ENCODE measurements at places on chromosomes 6 and 20.
A peak's percentile ranks its signal among the peaks of the same experiment; 100 is the strongest.

GRCh38 chr6:164106345-164106769 lies 691.8 kb downstream of the QKI start:
- DNase-seq: no peak

DNA sequence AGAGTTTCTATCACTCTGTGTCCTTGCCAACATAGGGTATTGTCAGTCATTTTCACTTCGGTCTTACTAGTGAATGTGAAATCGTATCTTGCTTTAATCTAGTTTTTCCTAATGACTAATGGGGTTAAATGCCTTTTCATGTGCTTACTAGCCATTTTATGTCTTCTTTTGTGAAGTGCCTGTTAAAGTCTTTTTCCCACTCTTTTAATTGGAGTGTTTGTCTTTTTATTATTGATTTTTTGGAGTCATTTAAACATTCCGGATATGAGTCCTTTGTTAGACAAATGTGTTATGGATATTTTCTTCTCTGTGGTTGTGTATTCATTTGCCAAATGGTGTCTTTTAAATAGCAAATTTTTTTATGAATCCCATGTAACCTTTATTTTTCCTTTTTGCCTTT lies 194.6 kb downstream of the CDH26 start:
- DNase-seq: no peak

DNA sequence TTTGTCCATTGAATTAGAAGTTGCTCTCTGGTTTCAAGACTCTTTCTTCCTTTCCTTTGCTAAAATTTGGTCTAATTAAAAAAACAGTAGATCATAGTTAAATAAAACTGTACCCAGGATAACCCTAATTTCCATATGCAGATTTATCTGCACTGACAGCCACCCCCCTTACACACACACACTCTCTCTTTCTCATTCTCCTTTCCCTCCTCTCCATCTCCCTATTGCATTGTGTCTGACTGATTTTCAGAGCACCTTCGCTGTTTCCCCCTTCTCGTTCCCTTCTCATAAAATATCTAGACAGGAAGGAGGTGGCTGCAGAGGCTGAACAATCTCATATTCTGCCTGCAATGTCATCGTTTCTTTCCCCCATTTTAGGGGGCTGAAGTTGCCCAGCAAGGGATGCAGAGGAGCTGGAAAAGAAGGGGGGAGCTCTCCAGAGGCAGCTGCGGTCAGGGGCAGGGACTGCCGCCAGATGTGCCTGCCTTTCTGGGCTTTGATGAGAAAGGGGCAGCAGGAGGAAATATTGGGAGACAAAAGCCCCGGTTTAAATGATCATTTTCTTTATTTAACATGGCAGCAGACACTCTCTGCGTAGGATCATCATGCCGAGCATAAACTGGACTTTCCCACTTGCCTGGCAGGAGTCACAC lies 22.5 kb upstream of the MMS22L start:
- no peak for DNase-seq

DNA sequence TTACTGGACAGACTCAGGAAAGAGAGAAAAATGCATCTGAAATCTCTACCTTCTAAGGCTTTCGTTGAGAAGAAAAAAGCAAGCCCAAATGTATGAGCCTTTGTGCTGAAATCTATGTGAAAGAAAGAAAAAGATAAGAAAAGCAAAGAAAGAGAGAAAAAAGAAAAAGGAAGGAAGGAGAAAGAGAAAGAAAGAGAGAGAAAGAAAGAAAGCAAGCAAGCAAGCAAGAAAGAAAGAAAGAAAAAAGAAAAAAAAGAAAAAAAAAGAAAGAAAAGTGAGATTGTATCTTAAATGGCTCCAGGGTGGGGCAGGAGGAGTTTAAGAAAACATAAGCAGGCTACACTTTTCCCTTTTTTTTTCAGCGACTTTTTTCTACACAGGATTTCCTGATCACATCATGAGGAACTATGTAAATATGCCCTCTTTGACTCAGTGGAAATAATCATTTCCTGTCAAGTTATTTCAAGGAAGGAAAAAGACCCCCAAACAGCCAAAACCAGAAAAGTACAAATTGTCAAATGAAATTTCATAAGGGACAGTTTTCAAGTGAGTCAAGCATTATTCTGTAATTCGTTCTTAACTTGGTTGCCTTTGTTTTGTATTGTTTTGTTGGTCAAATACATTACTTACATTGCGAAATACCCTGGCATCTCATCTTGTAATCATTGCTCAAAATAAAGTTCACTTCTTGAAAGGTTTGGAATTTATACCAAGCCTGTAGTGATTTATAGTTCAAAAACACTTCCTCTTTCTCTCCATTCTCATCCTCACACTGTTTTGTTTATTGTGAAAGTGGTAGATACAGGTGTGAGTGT lies 79.5 kb upstream of the RNF217 start:
- DNase-seq: no peak

- DNase-seq: no peak
These were observed 441.4 kb downstream of the BCKDHB start for GRCh38 chr6:80547827-80548226.

- no peak for DNase-seq
These were observed 413.4 kb upstream of the SOX4 start for GRCh38 chr6:21180155-21180554.

GRCh38 chr6:156782691-156783320 lies 5.6 kb downstream of the ARID1B start:
- DNase-seq: no peak

DNA sequence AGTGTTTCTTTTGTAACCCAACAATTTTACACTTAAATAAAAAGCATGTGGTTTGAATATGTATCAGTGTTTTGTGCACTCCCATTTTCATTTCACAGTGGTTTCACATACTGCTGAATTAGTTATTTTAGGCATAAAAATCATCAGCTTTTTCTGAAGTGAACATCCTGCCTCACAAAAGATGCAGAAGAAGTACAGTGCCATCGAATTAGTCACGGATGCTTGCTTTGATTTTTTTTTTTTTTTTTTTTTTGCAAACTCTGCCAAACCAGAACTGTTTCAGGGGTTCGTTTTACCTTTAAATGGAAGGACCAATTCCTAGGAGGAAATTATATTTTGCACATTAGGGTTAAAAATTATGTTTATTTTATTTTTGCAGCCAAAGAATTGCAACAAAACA lies 158.6 kb downstream of the RPS12 start:
- no peak for DNase-seq

DNA sequence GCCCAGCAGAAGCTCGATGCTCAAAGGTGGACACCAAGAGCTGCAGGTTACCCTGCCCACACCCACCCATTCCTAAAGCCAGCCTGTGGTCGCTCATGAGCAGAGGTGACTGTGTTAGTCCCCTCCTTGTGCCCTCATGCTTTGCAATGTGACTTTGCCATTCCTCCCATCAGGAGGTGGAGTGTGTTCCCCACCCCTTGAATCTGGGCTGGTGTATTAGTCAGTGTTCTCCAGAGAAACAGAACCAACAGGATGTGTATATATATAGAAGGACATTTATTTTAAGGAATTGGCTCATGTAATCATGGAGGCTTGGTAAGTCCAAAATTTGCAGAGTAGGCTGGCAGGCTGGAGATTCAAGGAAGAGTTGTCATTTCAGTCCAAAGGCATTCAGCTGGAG lies 54.4 kb upstream of the RNF24 start:
- DNase-seq: no peak

DNA sequence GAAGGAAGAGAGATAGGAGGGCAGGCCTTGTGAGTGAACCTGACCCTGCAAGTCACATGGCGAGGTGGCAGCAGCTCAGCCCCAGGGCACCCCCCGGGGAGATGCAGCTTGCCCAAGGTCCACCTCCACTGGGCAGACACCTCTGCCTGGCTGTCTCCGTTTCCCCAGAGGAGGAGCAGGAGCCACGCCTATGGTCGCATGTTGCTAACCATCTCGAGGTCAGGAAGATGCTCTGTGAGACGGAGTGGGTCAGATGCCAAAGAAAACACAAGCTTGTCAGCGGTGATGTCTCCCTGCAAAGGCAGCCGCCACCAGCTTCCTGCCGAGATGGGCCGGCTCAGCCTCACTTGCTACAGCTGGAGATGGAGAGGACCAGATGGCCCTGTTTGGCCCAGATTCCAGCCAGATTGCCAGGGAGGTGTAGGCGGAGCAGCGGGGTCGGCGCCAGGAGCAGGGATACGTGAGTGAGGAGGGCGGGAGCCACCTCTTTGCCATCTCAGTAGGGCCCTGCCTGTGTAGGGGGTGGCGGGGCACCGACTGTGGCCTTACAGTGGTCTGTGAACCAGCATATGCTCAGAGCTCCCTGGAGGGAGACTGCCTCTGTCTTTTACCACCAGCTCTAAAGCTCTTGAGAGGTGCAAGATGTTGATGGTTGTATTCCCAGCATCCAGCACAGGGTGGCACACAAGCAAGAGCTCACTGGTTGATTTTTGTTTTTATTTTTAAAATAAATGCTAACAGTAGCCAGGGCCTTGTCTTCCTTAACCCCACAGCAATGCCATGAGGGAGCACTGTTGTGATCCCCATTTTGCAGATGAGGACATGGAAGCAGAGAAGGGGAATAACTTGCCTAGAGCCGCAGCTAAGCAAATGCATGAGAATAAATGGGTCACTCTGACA lies 42.9 kb upstream of the FAM83D start:
- DNase-seq: no peak

DNA sequence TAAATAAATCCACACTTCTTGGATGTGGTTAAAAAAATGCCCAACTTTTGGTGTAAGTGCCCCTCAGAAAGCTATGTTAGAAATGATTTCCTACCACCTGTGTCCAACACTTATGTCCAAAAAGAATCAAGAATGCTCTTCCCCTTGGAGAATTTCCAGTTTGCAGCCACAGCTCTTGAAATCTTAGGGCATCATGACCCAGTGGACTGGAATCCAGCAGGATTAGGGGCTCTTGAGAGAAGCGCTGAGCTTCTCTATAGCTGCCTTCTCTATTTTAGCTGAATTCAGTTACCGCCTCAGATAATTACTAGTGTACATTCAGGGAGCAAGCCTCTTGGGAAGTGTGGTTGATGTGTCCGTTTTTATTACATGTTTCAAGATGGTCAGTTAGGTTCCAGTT lies 2.5 kb downstream of the PHACTR1 start:
- DNase-seq: no peak

DNA sequence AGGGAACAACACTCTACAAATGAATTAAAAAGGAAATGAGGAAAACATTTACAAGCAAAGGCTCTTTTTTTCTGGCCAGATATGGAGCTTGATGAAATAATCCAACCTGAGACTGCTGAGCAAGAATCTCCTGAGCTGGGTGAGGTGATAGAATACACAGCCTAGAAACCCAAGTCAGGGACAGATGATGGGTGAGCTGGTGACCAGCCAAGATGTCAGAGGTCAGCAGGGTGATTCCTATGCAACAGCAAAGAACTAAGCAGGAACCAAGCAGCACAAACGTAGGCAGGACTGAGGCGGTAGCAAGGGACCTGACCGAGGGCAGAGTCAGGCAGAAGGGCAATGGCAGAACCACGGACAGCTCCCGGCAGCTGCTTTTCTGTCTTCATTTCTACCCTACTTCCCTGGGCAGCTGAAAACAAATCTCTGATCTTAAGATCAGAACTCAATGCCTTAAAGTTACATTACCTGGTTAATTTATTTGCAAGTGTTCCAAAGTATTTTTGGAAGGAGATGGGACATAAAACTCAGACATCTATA lies 75.1 kb downstream of the CDC40 start:
- DNase-seq: no peak

DNA sequence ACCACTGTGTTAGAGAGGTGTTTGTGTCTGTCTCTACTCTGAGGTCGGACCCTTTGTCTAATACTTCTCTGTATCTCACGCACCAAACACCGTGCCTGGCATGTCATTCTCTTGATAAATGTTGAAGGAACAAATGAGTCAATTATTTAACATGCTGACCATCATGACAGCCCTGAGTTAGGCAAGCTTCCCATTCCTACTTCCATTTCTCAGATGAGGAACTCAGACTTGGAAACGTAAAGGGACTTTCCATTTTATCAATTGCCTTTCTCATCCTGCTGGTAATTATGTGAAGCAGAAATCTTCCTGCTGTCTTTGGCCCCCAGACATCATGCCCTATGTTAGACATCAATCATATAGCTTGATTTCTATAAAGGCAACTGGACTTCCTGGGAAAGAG lies 227.0 kb upstream of the ECI2 start:
- no peak for DNase-seq

GRCh38 chr20:24382743-24383142 lies 86.7 kb upstream of the SYNDIG1 start:
- DNase-seq: no peak

GRCh38 chr20:57514273-57514751 lies 10.6 kb downstream of the CTCFL start:
- no peak for DNase-seq

- no peak for DNase-seq
These were observed 37.7 kb upstream of the C20orf144 start for GRCh38 chr20:33624399-33624798.

GRCh38 chr6:144344646-144345045 lies 59.5 kb downstream of the UTRN start:
- no peak for DNase-seq

- DNase-seq: peak; percentile 27
These were observed at the start of gene ECHDC1 for GRCh38 chr6:127342946-127343808. Gene ECHDC1, minus strand, starts transcription at chr6:127343609. Its CDS starts 12,581 bp downstream, at chr6:127331028.

DNA sequence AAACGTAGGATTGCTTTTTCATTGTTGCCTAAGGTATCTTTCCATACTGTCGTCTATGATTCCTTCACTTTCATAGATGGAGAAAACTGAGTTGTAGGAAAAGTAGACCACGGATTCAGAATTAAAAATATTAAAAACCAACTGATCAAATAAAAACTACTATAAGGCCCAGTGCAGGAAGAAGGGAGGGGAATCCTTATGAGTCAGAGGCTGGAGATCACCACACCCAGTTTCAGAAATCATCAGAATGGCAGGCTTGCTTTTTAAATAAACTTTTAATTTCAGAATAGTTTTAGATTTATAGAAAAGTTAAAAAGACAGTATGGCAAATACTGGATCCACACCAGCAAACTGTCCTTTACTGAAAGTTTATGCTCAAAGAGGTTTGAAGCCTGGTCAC lies 32.0 kb upstream of the POPDC3 start:
- no peak for DNase-seq

- DNase-seq: no peak
These were observed 327.6 kb upstream of the HTR1E start for GRCh38 chr6:86609549-86610388.

GRCh38 chr20:32451682-32452461 lies 93.7 kb downstream of the ASXL1 start:
- no peak for DNase-seq

GRCh38 chr20:48621376-48622078 lies 206.3 kb downstream of the PREX1 start:
- DNase-seq: no peak

All from T follicular helper cell (primary cell).